Fibroblast of skin of abdomen (primary cell): ENCODE measurements at places on chromosomes 12 and 14.
A peak's percentile ranks its signal among the peaks of the same experiment; 100 is the strongest.

DNA sequence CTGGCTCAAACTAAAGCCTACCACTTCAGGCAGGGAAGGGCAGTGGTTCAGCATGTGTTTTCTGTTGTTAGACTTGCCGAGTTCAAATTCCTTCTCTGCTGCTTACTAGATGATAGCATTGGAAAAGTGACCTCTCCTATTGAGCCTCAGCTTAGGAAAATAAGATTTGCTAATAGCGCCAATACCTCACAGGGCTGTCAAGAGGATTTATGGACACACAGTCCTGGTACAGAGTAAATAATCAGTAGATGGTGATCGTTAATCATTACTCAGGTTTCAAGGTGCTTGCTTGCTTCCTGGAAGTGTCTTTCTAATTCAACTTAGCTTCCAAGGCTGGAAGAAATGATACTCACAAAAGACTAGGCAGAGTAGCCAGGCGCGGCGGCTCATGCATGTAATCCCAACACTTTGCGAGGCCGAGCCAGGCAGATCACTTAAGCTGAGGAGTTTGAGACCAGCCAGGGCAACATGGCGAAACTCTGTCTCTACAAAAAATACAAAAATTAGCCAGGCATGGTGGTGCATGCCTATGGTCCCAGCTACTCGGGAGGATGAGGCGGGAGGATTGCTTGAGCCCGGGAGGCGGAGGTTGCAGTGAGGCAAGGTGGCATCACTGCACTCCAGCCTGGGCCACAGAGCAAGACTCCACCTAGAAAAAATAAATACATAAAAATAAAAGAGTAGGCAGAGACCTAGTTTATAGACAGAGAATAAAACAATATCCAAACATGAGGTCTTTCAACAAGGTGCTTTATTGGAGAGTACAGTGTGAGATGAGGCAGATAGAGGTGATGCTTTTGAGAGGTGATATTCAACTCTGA lies 6.0 kb downstream of the PLA2G1B start:
- DNase-seq = no peak

GRCh38 chr12:52632656-52633055 lies 14.3 kb upstream of the KRT73 start:
- DNase-seq = no peak

GRCh38 chr14:33692762-33693161 lies 258.1 kb downstream of the EGLN3 start:
- DNase-seq = peak; percentile 86

DNA sequence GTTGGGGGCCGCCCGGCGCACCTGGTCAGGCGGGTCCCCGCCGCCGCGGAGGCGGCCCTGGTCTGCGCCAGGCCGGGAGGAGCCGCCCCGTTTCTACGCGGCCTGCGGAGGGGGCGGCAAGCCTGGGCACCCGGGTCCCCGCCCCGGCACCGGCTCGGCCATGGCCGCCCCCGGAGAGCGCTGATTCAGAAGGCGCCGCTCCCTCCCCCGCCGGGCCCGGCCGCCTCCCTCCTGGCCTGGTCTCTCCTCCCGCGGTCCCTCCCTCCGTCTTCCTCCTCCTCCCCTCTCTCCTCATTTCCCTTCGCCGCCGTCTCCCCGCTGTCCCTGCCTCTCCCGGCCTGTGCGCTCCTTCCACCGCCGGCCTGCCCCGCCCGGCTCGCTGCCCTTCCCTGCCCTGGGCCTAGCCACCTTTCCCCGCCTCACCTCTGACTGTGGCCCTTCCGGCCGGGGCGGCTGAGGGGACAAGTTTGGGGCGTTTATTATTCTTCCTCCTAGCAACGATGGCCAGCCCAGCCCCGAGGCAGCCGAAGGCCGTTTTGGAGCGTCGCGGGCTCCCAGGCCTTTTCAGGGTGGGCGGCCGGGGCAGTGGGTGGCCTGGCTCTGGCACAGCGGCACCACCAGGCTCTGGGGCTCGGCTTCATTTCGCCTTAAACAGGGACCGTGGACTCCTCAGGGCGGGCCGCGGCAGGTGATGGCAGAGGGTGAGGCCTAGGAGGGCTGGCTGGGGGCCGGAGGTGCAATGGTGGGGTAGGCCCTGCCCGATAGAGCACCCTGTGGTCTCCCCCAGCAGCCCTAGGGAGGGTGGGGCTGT lies 768 bp downstream of the CEP170B start:
- peak; percentile 68 for DNase-seq

DNA sequence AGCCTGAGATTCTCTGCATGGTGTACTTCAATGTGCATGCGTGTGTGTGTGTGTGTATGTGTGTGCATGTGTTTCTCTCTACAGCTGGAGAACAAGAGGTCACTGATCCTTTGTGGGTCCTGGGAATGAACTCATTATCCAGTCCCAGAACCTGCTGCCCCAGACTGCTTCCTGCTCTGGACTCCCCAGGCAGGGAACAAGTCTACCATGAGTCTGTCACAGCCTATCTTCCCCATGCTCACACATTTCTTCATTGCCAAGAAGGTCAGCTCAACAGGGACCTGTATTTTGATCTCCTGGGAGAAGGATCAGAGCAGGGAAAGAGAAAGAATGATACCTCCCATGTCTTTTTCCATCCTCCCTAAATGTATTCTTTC lies 2.9 kb upstream of the AGAP2 start:
- DNase-seq = no peak

DNA sequence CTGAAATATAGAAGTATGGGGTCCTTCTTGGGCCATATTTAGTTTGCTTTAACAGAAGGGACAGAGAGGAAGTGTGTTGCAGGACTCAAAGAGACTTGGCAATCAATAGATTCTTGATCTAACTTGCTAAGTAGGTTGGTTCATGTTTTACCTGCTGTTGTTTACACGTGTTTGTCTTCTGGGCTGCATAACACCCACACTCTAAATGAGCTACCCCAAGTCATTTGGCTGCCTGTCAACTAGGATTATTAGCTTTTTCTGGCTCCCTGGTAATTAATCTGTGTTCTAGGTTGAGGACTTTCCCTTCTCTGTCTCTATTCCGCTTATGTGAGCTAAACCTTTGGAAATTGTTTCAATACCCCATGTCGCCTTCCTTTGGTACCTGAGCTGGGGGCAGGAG lies 10.1 kb upstream of the TBPL2 start:
- DNase-seq = no peak

- DNase-seq = no peak
Measured at GRCh38 chr14:104966261-104966865, 11.8 kb downstream of the AHNAK2 start.

GRCh38 chr12:43812057-43812456 lies 5.9 kb upstream of the TWF1 start:
- DNase-seq = no peak

GRCh38 chr14:23624830-23625404 lies 11.2 kb upstream of the DHRS2 start:
- DNase-seq = no peak

GRCh38 chr12:107891967-107892366 lies 117.5 kb downstream of the ASCL4 start:
- no peak for DNase-seq

- no peak for DNase-seq
Measured at GRCh38 chr12:21828136-21828775, 53.8 kb upstream of the KCNJ8 start.

DNA sequence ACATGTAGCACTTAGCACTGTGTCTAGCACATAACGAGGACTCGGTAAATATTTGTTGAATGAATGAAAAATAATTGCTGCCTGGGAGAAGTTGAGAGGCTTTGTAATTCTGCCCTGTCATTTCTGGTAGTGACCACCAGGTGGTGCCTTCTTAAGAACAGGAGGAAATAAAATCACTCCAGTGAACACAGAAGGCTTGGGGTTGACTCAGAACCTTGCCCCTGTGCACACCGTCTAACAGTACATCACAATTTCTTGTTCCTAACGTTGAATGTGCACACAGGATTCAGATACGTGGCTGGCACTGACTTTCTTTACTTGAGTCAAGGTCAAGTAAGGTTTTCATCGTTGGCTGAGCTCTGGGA lies 91.8 kb downstream of the RGS6 start:
- DNase-seq = peak; percentile 0

GRCh38 chr14:99531251-99532096 lies 50.3 kb downstream of the CCNK start:
- DNase-seq = peak; percentile 79

- DNase-seq = no peak
Measured at GRCh38 chr12:121240062-121240420, 30.1 kb downstream of the P2RX4 start.

DNA sequence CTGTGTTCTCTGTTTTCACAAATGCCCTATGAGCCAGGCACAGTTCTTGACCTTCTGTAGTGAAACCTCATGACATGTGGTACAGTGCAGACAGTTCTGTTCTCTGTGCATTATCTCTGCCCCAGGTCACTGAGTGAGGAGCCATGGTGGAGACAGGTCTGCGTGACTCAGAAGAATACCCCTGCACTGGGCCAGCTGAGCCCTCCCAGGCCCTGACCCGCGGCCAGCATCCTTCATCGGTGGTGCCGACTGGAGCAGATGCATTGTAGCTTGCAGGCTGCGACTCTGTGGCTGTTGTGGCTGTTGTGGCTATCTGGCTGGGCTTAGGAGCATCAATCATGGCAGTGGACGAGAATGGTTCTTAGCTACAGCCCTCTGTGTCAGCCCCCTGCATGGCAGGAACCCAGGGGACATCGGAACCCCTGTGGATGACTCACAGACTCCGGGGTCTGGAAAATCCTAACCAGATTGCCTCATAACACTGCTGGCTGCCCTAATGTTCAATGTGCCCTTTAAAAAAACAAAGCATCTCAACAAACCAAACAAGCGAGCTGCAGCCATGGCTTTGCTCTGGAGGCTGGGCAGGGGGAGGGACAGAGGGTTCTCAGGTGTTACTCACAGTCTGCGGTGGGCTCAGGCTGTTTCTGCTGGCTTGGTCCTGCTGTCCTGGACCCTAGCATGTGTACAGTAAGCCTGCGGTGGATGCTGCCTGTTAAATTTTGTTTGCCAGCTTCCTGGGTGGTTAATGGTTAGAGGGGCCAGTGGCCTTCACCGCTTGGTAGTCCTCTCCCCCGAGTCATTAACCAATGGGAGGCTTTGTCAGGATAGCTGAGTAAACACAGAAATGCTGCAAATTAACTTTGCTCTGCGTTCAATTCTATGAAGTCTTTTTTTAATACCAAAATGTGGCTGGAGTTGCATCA lies at the start of gene SERPINA6:
TSS of gene SERPINA6 (minus strand) at position 689 of the 923 bp plus-strand sequence. CDS start 8,688 bp downstream, outside the sequence.
- DNase-seq = peak; percentile 30

DNA sequence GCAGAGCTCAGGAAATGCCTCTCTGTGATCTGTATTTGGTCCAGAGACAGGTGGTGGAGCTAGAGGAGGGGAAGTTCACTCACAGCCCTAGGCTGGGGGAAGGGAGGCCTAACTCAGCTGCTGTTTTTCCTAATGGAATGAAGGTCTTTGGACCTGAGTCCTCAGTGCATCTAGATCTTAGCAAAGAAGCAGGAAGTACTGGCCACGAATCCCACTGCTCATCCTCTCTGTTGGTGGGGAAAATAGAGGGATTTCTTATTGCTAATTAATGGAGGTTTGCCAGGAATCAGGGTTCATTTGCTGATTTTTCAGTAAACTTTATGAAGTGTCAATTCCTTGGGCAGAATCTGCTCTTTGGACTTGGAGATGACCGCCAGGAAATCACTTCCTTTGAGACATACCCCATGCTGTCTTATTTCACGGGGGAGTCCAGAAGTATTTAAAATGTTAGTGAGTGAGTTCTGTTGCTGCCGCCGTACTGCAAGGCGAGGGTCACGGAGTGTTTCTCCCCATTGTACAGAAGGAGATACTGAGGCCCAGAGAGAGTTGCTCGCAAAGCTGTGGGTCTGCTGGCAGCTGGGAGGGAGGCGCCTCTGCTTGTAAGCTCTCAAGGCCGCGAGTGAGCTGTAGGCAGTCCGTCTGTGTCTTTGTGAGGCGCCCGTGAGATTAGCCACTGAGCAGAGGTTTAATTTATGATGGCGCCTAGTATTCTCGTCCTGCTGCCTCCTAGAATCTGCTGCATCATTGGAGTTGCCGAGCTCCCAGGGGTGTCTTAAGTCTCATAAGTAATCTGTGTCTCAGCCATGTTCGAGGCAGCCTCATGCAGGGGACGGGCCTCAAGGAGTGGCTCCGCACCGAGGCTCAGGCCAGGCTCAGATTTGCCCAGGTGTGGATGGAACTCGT lies 88.2 kb downstream of the TSPAN9 start:
- no peak for DNase-seq

DNA sequence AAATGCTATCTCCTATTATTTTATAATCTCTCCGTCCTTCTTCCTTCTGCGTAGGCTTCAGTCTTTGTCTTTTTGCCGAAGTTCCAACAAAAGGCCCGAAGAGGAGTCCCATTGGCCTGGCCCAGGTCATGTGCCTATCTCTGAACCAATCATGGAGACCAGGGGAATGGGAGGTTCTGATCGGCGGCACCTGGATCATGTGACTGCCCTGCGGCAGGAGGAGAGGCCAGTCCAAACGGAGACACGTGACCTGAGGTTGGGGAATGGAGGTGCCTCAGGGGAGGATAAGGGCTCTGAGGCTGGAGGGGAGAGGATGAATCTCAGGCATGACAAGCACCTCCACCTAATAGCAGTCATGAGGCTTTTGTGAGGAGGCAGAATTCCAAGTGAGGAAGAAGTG lies 86.0 kb downstream of the AACS start:
- no peak for DNase-seq

- no peak for DNase-seq
Measured at GRCh38 chr14:102220031-102220430, 80.3 kb downstream of the WDR20 start.

GRCh38 chr12:122860040-122860853 lies 25.0 kb downstream of the HIP1R start:
- DNase-seq = peak; percentile 74

GRCh38 chr12:18145924-18146323 lies 55.9 kb upstream of the RERGL start:
- no peak for DNase-seq

GRCh38 chr14:83909507-83909906 lies 1620.4 kb upstream of the FLRT2 start:
- DNase-seq = peak; percentile 43

DNA sequence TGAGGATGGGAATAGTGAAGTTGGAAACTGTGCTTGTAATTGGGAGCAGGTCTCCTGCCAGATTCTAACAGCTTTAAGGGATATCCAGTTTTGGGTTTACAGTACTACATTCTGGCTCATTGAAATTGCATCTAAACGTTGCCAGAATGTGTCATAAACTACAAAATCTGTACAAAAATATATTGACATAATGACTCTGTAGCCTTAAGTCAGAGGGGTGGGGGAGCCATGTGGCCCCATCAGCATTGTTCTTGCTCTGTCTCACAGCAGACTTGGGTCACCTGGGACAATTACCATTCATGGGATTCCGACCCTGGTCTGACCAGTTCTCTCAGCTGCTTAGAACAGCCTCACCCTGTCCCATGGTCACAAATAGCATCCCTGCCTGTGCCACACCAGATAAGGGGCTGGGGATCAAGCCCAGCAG lies 43.3 kb upstream of the MED13L start:
- DNase-seq = no peak

GRCh38 chr12:115898670-115899069 lies 378.8 kb downstream of the MED13L start:
- DNase-seq = no peak

- DNase-seq = no peak
Measured at GRCh38 chr14:97854918-97855317, 1057.7 kb downstream of the VRK1 start.

- DNase-seq = no peak
Measured at GRCh38 chr12:92676710-92677109, 26.1 kb upstream of the PLEKHG7 start.
